NCI-H1105 treated with DMSO at 0.1 percent for 48 hours (cell line): ENCODE measurements at places on chromosomes 5 and 9.

GRCh38 chr5:154754460-154755360 is 467 bp upstream of the LARP1 start:
- DNase-seq = peak; percentile 87

GRCh38 chr5:10527281-10527950 is 36.5 kb upstream of the ANKRD33B start:
- no peak for DNase-seq

- no peak for DNase-seq
Observed at GRCh38 chr5:115657125-115657880, 31.5 kb upstream of the TMED7 start.

DNA sequence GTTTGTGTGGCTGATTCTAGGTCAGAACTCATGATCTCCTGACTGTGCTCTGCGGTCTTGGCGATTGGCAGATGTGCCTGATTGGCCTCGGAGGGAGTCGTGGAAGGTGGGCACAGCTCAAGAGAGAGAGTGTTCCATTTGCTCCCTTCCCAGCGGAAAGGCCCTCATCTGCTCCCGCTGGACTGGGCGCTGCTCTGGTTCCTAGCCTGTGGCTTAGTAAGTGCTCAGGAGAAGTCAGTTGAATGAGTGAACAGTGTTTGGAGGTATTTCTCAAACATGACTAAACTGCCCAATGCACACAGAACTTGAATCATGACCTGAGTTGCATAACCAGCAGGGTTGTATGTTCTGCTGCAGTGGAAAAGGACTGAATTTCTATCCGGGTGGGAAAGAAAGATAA is 120.2 kb upstream of the PITX1 start:
- no peak for DNase-seq

GRCh38 chr5:95801961-95802360 is 20.6 kb downstream of the GLRX start:
- DNase-seq = no peak

DNA sequence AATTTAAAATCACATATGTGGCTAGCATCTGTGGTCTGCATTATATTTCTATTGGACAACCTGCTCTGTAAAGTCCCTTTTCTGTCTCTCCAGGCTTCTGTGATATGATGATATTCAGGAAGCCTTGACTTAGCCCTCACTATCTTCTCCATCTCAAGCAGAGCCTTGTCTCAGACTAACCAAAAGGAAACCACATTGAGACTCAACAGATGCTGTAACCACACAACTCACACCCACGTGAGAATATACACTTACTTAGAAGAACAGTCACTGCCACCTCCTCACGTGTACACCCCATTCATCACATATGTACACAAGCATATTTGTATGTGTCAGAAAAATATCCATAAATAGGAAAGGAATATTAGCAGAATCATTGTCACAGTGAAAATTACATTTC is 33.6 kb downstream of the HTR4 start:
- DNase-seq = no peak

GRCh38 chr5:7991125-7991821 is 122.3 kb downstream of the MTRR start:
- no peak for DNase-seq

DNA sequence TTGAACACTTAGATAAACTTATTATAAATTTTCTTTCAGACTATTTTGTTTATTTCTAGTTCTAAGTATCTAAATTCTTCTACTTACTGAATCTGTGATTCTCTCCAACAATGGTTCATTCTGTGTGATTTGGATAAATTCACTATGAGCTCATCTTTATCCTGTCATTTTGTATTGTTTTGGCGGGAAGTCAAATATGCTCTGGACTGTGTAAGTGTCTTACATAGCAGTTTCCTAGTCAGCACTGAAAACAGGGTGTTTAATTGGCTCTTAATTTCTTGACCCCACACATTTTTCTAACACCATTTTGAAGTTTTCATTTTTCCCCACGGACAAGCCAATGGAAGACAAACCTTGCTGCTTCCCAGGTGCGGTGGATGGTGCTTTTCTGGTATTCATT is 207.0 kb upstream of the ACO1 start:
- DNase-seq = no peak

DNA sequence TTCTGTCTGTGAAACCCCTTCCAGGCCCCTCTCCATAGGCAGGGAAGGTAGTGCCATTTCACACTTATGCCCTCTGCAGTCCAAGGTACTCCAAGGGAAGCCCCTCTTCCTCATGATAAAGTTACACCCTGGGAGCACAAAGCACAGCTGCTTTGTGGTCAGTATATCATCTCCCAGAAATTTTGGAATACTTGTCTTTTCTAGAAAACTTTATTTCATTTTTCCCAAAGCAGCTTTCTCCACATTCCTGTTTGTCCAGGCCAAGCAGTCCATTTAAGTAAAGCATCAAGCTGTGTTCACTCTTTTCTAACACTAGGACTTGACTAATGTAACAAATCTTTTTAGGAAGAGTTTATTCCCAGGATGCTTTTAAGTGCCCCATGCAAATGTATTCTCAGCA is 371.8 kb upstream of the RGMB start:
- DNase-seq = no peak

- no peak for DNase-seq
Observed at GRCh38 chr5:172007175-172008110, 1.0 kb upstream of the FBXW11 start.

DNA sequence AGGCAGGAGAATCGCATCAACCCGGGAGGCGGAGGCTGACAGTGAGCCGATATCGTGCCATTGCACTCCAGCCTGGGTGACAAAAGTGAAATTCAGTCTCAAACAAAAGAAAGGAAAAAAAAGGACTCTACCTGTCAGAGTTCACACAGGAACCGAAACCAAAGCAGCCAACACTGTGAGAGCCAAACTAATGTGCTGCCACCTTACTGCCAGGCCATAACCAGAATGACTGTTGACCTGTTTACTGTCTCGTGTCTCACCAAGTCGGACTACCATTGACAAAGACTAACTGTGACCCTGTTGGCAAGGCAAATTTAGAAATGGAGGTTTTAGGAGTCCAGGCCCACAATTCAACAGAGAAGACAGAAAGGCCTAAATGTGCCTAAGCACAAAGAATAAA is 112.4 kb downstream of the ANXA2R start:
- DNase-seq = no peak

DNA sequence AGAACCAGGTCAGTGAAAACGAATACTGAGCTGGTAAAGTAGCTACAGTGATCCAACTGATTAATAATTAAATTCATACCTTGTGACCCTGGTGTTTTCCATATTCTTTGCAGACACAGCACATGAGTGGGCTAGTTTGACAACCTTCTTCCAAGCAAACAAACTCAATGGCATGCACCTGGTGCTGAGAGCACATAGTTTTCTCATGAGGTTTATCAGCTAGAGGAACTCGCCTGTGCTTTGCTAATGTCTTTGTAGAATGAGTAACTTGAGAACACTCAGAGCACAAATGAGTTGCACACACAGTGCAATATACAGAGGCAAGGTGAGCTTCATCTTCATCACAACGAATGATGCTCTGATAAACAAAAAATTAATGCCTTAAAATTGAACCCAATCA is 12.6 kb downstream of the TRIM23 start:
- DNase-seq = peak; percentile 2

- DNase-seq = no peak
Observed at GRCh38 chr5:113614191-113614590, 100.7 kb downstream of the YTHDC2 start.

DNA sequence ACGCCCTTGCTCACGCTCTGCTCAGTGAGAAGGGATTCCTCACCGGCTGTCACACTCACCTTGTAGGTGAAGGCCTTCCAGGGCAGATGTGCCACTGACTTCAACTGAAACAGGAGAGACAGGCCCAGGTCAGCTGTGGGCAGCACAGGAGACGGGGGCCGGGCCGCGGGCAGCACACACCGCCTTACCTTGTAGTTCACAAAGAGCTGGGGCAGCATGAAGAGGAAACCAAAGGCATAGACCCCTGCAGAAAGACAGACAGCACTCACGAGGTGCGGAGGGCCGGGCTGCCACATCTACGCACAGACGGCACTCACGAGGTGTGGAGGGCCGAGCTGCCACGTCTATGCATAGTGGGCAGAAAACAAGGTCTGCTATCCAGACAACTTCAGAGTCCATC is 23.3 kb downstream of the CLPTM1L start:
- no peak for DNase-seq

GRCh38 chr9:87334366-87334765 is 163.3 kb upstream of the DAPK1 start:
- no peak for DNase-seq

GRCh38 chr5:141492168-141492885 is 3.4 kb downstream of the PCDHGC5 start:
- DNase-seq = no peak

DNA sequence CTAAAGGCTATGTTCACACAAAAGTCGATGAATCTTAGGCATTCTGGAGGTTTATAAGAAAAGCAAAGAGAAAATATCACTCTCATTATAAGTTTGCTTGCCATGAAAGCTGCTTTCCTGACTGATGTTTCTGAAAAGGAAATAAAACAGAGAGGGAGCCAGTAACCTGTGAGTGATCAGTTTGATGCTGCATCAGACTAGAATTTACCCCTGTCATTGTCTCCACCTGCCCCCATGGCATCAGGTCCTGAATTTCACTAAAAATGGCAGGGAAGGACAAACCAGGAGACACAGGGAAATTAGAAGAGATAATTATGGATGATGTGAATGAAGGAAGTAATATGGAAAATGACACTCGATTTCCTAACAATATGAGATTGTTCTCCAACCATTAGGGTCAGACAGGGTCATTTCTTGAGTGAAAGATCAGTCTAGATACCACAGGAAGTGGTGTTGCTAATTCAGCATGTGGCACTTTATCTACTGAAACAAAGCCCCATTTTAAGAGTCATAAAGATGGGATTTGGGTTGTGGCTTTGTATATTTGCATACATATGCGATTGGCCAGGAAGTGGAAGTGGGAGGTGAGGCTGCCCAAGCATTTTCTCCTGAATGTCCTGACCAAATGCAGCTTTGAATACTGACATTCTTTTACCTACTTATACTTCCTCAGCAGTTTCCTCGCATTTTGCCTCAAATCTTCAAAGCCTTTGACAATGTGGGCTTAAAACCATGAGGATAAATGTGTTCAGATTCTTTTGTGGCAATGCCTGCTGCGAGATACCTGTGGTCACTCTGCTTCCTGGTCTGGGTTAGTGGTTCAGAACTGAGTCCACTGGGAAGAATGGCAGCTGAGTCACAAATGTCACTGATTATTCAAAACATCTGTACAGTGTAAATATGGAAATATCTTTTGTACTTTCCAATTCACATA is 29.7 kb downstream of the MEGF10 start:
- DNase-seq = no peak

DNA sequence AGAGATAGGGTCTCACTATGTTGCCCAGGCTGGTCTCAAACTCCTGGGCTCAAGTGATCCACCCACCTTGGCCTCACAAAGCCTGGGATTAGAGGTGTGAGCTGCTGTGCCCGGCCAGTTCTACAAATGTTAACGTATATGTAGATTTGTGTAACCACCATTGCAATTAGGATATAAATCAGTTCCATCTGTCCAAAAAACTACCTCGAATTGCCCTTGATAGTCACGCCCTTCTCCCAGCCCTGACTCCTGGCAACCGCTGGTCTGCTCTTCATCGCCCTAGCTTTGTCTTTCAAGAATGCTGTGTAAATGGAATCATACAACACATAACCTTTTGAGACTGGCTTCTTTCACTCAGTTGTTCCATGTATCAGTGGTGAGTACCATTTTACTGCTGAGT is 46.1 kb upstream of the PPARGC1B start:
- no peak for DNase-seq

DNA sequence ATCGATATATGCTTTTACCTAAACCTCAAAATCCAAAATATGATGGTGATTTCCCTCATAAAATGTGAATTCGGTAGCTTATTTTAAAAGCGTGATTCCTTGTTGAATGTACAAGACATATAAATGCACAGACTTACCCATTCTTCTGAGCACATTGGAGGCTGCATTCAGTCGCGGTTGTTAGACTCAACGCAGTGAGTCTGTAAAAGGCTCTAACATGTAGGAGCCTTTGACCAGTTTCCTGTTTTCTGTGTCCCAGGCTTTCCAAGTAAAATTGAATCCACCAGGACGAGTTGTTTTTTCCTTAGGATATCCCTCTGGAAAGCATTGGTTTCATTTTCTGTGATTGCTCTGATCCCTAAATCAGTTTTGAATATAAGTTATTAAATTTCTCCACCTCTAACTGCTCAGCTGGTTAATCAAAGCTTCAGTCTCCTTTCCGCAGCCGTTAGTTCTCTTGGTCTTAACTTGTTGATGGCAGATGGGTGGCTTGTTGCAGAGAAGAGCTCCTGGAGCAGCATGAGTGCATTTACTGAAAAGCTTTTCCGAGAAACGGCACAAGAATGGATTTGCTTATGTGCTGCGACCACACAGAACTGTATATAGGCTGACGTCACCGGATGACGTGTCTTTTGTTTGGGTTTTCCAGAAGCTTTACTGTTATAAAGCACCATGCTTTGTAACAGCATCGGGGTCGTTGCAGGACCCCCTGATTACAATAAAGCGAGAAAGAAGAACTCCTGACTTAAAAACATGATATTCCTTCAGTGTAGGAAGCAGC is at the start of gene LRRTM2:
LRRTM2 (minus strand) TSS at position 565 of the 781 bp plus-strand sequence; CDS start at position 141, 424 bp downstream.
- DNase-seq = no peak

- DNase-seq = no peak
Observed at GRCh38 chr9:36898431-36899020, 135.5 kb downstream of the PAX5 start.

DNA sequence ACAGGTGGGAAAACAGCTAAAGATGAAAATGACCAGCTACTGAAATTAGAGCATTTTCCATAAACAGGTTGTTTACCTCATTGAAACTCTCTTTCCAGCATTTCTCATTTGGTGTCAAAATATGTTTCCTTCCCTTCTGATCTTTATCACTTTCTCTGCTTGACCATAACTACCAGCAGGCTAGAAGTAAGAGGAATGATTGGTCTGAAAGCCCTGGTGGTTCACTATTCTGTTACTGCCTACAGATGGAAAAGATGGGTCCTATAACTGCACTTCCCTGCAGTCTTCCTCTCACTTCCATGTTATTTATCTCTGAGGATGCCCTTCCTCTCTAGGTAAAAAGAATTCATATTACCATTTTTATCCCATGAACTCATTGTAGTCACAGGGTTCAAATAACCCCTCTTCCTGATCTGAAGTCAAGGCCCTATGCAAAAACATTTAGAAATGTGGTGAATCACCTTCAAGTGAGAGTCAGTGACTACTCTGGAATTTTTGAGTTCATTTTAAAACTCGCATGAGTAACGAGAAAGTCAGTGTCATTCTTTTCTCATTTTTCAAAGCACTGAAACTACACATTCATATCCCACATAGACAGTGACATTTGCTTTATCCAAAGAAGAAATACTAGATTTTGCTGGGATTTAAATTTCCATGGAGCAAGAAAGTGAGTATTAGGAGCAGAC is 51.7 kb downstream of the ZNF474 start:
- no peak for DNase-seq

DNA sequence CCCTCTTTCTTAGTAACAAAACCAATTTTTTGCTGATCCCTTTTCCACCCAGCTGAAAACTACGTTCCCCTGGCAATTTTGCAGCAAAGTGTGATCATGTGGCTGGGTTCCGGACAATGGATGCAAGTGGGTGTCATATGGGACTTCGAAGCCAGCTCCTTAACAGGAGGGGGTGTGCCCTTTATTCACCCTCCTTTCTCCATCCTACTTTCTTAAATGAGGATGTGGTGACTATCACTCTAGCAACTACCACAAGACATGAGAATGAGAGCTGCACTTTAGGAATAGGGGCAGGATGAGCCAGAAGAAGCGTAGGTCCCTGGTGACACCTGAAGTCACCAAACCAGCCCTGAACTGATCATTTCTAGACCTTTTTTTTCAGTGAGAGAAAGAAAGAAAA is 58.9 kb downstream of the IRF1 start:
- no peak for DNase-seq
